ENCODE measurements at places on chromosomes 13 and 19.

DNA sequence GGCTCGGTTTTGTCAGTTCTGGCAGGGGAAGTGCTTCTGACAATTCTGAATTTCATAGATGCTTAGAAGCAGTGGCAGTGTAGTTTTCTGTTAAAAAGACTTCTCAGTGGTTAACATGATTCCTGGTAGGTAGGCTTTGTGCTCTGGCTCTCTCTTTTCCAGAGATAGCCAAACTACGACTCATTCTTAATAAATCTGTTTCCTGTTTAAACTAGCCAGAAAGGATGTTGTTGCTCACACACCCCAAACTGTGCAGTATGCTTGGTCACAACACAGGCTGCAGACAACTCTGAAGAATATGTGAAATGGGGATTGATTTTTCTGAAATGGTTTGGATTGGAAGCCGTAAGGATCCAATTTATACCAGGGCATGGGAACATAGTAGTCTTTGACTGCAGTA, 711.5 kb downstream of the PCDH17 start:
- DNase-seq = no peak

- DNase-seq = no peak
Measured at GRCh38 chr13:33119022-33119781, 103.0 kb downstream of the KL start.

DNA sequence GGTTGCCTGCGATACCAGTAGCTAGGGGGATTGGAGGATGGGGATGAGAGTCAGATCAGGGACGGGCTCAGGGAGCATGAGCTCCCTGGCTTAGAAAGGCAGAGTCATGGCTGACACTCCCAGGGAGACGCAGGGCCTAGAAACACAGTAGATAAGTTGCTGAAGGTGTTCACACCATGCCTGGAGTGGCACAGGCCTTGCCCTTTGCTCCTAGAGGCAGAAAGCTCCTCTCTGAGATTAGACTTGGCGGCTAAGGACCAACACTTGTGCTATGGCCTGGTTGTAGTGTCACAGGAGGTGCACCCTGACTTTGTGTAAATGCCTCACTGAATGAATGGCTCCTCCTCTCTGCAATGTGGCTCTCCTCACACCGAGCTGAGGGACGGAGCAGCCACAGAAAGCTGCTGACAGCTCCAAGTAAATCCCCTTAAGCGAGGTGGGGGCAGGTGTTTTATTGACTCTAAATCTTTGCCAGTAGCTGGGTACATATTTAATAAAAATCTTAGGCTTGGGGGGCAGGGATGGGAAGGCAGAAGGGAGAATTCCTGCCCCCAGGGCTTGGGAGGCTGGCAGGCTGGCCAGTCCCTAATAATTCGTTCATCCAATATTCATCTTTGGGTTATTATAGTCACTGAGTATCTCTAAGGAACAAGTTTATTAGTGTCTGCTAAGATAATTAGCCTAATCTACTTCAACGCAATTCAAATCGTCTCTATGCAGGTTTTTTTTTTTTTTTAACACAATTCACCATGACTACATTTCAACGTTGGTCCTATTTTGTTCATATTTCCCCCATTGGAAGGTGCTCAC, 54.9 kb downstream of the SIAH3 start:
- no peak for DNase-seq

- no peak for DNase-seq
Measured at GRCh38 chr13:34698945-34699344, 243.1 kb upstream of the NBEA start.

DNA sequence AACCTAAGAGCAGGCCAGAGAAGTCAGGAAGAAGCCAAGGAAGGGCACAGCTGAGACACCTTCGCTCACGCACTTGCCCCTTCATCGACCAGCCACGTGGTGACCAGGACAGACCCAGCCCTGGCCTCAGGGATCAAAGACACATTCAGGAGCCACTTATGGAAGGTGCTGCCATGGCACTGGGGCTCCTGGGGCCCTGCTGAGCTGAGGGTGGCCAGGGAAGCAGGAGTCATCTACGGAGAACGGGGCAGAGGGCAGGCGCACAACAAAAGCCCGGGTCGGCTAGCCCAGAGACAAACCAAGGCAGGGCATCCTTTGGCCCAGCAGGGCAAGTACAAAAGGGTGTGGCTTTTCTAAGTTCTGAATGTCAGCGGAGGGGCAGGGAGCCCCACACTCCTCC, 2.3 kb downstream of the PLPP2 start:
- no peak for DNase-seq

GRCh38 chr19:18417250-18418028, 1.8 kb upstream of the SSBP4 start:
- DNase-seq = no peak

DNA sequence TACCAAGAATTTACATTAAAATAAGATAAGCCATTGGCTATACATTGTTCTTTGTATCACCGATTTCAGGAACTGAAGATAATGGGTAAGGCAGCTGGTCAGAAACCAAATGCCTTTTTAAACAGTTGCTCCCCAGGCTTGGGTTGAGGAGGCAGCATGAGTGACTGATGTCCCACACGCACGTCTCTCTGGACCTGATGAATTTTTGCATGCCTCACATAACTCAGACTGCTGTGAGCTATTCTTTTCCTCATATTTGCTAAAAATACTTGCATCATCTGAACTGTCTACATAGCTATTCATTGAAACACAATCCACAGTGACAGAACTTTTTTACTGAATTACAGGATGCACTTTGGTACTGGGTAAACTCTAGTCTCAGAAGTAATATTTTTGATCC, 123.6 kb upstream of the MAB21L1 start:
- DNase-seq = no peak

GRCh38 chr19:1610579-1610978, 5.3 kb upstream of the UQCR11 start:
- DNase-seq = no peak

DNA sequence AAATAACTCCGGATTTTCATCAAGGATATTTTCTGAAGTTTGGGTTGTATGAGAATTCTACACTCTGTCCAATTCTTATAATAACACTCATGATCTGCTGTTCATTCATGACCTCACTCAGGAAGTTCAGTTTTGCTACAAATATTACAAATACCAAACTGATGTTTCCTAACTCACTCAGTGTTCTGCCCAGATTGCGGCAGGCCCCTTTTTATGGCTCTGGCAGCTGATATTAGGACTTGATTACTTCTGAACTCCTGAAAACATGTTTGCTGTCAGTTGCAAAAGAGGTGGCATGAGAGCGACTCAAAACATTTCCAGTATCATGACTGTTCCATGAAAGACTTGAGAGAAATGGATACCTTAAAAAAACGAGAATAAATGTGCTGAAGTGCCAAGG, 188.0 kb downstream of the RGCC start:
- no peak for DNase-seq

- no peak for DNase-seq
Measured at GRCh38 chr13:111897846-111898215, 169.1 kb upstream of the SOX1 start.
